NCI-H2081 (cell line): ENCODE measurements at places on chromosomes 7 and 10.

- no peak for DNase-seq
Measured at GRCh38 chr7:142384493-142384922, 126.7 kb upstream of the PRSS58 start.

- DNase-seq: no peak
Measured at GRCh38 chr7:2217206-2217605, 15.5 kb downstream of the MAD1L1 start.

DNA sequence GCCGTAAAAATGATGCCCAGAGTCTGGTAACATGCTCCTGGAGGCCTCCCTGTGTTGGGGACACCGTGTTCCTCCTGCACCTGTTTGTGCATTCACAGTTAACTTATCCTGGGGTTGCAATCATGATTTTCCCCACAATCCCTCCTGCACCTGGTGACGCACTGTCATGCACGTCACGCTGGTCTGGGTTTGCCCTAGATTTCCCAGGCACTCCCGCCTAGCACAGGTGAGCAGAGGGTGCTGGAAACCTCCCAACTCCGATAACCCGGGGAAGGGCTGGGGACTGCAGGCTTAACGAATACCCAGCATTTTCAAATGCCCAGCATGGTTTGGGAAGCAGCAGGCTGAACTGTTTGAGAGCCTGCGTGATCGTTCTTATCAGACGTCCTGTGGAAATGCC, 427.1 kb downstream of the TCERG1L start:
- no peak for DNase-seq

GRCh38 chr10:33706746-33707145, 372.3 kb upstream of the NRP1 start:
- no peak for DNase-seq

DNA sequence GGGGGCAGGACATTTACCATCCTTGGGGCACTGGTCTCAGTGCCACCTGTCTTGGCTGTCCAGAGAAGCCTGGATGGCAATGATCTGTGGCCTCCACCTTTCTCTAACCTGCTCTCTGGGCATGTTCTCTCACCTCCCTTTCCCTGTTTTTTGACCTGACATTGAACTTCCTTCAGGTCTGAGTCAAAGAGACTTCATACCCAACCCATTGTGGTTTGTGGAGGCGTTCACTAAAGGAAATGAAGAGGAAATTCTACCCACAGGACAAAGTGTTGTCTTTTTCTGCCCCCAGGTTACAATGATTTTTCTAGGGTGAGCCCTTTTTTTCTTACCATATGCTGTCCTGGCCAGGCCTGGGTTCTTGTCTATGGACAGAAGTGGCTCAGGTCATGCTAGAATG, 76.6 kb downstream of the CYP26A1 start:
- DNase-seq: no peak

DNA sequence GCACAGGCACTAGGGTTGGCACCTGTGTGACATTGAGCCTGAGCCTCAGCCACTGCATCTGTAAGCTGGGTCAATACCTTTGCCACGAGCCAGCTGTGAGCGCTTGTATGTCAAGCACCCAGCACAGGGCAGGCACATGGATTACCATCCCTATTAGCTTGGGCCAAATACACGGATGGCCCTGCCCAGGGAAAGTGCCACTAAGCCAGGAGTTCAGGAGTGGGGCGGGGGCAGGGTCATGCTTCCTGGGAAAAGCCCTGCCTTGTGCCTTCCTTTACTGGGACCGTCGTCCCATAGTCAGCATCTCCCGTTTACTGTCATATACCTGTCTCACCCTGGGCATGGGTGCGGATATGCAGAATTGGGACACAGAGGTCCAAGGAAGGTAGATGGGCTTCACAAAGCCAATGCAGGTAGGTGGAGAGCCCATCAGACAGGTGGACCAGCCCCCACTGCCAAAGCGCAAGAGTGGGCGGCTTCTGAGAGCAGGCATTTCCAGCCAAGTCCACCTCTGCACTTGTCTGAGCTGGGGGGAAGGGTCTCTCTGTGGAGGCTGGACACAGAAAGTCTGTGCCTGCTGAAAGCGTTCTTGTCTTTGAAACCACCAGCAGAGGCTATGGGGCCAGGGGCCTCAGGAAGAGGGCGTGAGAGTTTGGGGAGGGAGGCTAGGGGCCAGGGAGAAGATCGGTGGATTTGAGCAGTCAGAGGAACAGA, 72.6 kb downstream of the VWA2 start:
- DNase-seq: no peak

GRCh38 chr10:133335246-133336117, 1.2 kb downstream of the CALY start:
- DNase-seq: no peak

DNA sequence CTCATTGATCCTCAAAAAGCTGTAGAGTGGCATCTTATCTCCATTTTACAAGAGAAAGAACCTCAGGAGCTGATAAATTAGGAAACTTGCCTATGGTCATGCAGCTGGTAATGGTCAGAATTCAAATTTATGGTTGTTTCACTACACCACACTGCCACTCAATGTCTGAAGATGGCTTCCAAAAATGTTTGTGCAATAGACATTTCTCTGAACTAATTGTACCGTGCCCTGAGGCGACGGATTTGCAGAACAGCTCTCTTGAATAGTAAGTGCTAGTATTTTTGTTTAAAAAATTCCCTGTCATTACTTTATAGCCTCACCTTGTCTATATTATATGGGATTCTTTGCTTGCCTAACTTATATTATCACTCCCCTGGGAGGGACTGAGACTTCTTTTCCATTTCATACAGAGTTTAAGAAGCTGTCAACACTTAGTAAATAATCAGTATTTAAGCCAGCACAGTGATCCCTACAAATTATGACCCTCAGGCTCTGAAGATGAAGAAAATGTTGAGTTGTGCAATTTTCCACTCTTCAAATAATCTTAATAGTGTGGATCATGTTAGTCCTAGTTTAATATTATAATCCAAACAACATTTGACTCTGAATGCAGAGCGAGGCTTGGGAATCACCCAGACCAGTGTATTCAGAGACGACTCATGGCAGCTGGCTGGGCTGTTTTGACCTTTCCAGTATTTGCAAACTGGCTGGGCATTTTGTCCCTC, 346.6 kb downstream of the PTEN start:
- no peak for DNase-seq

DNA sequence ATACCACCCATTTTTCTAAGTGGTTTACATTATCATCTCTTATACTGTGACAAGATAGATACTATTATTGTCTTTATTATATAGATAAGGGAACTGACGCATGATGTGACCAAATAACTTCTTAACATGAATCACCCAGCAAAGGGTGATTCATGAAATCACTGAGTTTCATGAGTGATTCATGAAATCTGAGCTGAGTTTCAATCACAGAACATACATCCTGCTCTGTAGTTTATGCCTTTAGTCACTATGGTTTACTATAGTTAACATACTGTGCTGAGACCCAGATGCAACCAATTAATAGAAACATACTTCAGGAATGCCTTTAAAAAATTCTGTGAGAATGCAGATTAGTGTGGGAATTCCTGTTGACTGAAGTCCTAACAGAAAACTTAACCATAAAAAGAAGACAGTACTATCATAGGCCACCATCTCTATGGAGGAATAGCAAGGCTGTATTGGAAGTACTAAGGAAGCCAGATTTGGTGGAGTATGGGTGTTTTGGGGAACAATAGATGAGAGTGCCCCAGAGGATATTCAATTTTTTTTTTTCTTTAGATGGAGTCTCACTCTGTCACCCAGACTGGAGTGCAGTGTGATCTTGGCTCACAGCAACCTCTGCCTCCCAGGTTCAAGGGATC, 43.1 kb upstream of the SEMA3A start:
- DNase-seq: no peak
